Peyer's patch (tissue), 4 donors: ENCODE measurements at places on chromosomes 5 and 9. TPM values are rescaled to one million over a fixed set of nuclear protein-coding genes. Genes with fewer than 3 reads are reported as not detected.

DNA sequence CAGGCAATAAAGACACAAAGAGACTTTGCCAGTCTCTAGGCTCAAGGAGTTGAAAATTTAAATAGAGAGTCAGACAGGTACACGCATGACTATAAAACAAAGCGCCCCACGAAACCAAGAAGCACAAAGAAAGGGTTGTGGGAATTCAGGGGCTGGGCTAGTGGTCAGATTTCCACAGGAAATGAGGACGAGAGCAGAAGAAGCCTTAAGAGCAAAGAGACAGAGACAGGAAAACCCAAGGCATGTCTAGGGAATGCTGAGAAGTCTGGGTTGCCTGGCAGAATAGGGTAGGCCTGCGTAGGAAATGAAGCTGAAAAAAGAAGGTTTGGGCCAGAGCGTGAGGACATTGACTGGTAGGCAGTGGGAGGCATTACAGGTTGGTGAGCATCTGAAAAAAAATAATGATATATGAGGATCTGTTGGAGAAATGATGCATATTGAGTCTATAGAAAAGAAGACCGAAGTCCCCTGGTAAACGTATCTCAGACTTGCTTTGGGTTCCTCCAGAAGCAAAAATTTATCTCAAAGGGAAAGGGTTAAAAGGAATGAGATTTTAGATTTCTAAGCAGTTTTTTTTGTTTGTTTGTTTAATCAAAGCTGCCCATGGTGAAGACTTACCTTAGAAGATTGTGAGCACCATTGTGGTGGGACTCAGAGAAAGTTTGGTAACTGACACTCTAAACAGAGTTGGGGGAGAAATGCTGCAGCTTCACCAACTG, 51.8 kb downstream of the SLC1A3 start:
- DNase-seq: no peak
- H3K4me3 ChIP-seq: no peak overlapping the region

- no peak overlapping the region for H3K4me3 ChIP-seq
- H3K27ac ChIP-seq: no peak overlapping the region
- H3K27me3 ChIP-seq: no peaks in the 10 kb centered on the region
- no peaks in the 10 kb centered on the region for H3K4me1 ChIP-seq
- no peaks in the 10 kb centered on the region for H3K36me3 ChIP-seq
- no peak for DNase-seq
These were observed 21.6 kb upstream of the NNT start for GRCh38 chr5:43581398-43581797.

The GRXCR2 gene
- not detected for total RNA-seq

DNA sequence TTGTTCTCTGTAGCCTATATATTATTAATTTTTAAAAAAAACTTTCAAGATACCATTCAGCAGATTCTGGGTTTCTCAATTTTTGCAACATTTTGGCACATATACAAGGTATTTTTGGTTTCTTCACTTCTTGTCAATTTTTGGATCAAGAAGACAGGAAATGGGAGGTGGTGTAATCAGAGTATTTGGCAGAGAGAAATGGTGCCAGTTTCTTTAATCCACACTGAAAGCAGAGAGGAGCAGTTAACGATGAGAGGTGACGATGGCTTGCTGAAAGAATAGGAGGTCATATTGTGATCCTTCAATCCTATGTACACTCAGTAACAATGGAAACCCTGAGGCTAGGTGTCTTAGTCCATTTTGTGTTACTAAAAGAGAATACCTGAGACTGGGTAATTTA, 16.4 kb downstream of the NNT start:
- H3K27ac ChIP-seq: no peak overlapping the region
- no peak overlapping the region for H3K4me3 ChIP-seq
- no peaks in the 10 kb centered on the region for H3K27me3 ChIP-seq
- H3K4me1 ChIP-seq: no peaks in the 10 kb centered on the region
- no peaks in the 10 kb centered on the region for H3K36me3 ChIP-seq

The SLC6A19 gene
- total RNA-seq: 934 TPM

The DOLPP1 gene
- total RNA-seq: 46.1 TPM

DNA sequence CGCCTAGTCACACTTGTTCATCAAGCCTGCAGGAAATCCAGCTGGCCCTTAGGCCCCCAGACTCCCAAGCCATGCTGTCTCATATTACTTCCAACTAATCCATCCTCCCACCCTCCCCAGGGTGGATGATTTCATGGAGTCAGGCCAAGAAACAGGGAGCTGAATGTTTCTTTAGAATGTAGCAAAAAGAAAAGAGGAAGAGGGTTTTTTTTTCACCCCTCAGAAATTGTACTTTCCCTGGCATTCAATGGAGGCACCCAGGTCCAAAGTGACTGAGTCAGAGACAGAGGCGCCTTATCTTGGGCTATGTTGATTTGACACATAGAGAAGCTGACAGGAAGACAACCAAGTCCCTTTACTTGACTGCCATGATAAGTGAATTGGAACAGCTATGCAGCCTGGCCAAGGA, 260.2 kb upstream of the NR4A3 start:
- no peaks in the 10 kb centered on the region for H3K27me3 ChIP-seq
- no peak for DNase-seq
- H3K27ac ChIP-seq: no peak overlapping the region
- no peaks in the 10 kb centered on the region for H3K4me1 ChIP-seq
- no peaks in the 10 kb centered on the region for H3K36me3 ChIP-seq

The SPAAR gene
- total RNA-seq: not detected

The PLAC8L1 gene
- total RNA-seq: not detected

GRCh38 chr9:132124800-132125199, 37.1 kb upstream of the NTNG2 start:
- H3K27ac ChIP-seq: no peak overlapping the region
- no peaks in the 10 kb centered on the region for H3K36me3 ChIP-seq

- H3K4me3 ChIP-seq: peak overlapping the region; percentile 70
- no peak overlapping the region for H3K27ac ChIP-seq
- no peak for DNase-seq
- no peaks in the 10 kb centered on the region for H3K27me3 ChIP-seq
- H3K36me3 ChIP-seq: no peaks in the 10 kb centered on the region
- no peaks in the 10 kb centered on the region for H3K4me1 ChIP-seq
These were observed 857 bp downstream of the FAM169A start for GRCh38 chr5:74865256-74865803.
